PC-3 (cell line): ENCODE measurements at places on chromosomes 4 and X.
A peak's percentile ranks its signal among the peaks of the same experiment; 100 is the strongest.

- DNase-seq, result peak; percentile 63
Measured at GRCh38 chr4:83231620-83232076, 53.0 kb downstream of the COQ2 start.

DNA sequence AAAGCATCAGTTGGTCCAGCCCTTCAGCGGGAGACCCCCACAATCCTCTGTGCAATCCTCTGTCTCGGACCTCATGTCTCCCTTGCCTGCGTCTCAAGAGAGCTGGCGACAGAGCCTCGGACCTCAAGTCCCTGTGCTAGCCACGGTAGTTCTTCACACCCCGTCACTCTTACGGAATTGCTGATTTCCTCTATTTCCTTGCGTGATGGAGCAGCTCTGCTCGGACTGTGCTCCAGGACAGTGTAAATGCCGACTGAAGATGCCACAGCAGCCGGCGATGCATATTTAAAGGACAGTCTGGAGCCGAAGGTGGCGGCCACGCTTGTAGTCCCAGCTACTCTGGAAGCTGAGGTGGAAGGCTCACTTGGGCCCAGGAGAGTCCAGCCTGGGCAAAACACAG is 1.9 kb downstream of the GRK4 start:
- no peak for DNase-seq

GRCh38 chr4:87054900-87055299 is 120.1 kb downstream of the AFF1 start:
- no peak for DNase-seq

- DNase-seq, result no peak
Measured at GRCh38 chr4:184019076-184019475, 114.0 kb downstream of the STOX2 start.

DNA sequence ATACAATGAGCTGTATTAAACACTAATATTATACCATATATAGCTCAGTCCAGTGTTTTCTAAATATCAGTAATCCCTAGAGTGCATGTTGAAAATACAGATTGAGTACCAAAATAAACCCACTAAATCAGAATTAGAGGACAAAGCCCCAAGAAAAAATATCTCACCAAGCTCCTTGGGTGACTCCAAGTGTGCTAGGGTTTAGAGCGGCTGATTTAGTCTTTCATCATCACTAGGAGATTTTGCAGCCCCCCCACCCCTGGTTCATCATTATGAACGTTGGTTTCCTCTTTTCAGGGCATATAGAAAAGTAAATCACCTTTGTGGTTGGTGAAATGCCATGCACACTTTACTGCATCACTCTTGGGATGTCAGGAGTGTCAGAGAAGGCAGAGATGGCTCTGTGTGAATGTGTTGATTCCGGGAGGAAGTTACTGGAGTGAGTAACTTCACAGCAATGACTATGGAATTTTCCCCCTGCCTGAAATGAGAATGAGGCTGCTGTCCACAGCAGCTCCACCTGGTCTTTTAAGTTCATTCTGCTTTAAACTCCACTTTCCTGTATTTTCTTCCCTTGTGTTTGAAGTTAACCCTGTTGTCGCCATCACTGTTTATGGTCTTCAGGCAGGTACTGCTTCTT is 25.2 kb upstream of the ANAPC4 start:
- DNase-seq, result peak; percentile 57

GRCh38 chrX:8018934-8019333 is 91.7 kb upstream of the PNPLA4 start:
- no peak for DNase-seq

DNA sequence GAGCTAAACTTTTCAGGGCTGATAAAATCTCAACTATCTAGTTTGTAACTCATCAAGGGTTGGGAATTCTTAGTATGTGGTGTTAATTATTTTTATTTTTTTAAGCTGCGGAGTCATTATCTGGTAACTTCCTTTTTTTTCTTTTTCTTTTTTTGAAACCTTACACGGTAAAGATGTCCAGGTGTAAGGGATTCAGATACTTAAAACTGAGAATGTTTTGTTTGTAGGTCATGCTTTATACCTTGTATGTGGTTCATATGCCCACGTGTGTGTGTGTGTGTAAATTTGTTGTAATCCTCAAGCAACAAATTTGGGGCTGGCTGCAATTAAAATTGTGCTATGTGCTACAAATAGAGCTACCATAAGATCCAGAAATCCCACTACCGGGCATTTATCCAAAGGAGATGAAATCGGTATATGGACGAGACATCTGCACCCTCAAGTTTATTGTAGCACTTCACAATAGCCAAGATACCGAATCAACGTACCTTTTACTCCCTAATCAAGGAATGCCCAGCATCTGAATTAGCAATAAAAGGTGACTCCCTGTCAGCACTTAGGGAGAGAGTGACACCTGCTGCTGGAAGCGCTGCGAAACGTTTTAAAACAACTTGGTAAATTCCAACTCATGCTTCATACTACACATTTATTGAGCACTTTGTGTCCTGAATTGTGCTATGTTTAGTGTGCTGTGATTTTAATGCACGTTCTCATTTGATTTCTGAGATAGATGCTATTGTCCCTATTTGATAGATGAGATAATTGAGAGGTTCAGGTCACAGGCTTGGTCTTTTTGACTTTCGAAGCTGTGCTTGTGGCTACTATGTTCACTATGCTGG is 16.1 kb downstream of the MSMO1 start:
- peak; percentile 55 for DNase-seq

GRCh38 chr4:140138428-140138827 is 15.6 kb downstream of the MAML3 start:
- no peak for DNase-seq

DNA sequence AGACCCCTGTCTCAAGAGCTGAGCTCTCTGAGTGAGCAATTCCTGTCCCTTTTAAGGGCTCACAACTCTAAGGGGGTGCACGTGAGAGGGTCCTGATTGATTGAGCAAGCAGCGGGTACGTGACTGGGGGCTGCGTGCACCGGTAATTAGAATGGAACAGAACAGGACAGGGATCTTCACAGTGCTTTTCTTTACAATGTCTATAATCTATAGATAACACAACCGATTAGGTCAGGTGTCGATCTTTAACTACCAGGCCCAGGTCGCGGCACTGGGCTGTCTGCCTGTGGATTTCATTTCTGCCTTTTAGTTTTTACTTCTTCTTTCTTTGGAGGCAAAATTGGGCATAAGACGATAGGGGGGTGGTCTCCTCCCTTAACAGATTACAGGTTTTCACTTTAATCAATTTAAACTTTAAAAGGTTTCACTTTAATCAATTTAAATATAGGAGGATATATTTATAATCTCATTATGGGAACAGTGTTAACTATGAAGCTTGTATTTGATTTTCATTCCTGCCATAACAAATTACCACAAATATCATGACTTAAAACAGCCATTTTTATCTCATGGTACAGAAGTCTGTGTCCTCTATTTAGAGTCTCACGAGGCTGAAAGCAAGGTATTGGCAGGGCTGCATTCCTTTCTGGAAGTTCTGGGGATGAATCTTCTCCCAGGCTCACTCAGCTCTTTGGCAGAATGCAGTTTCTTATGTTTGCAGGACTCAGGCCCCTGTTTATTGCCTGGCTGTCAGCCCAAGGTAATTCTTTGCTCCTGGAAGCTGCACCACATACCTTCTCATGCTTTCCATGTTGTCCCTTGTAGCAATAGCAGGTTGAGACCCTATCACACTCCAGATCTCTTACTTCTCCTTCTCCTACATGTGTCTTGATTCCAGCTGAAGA is 5.2 kb downstream of the SPATA4 start:
- peak; percentile 18 for DNase-seq

- no peak for DNase-seq
Measured at GRCh38 chrX:51332188-51332942, at the start of gene NUDT10. Gene NUDT10, plus strand, starts transcription at chrX:51332822. Its CDS starts 144 bp downstream, at chrX:51332966.

- no peak for DNase-seq
Measured at GRCh38 chr4:118226311-118227010, 126.3 kb downstream of the PRSS12 start.

DNA sequence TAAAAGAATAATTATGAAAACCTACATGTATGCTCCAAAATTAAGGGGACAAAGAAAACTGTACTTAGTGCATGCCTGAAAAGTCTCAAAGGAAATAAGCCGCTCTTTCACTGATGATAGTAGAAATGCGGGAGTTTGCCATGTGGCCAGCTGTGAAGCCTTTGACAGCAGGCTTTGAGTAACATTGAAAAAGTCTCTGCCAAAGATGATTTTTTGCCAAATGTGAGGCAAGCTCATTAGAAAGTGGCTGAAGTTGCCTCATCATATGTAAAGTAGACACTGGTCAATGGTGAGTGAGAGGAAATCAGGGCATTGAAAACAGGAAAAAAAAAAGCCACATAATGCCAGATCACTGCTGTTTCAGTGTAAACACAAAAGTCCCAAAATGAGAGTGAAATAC is 2360.1 kb downstream of the PCDH7 start:
- DNase-seq, result no peak

DNA sequence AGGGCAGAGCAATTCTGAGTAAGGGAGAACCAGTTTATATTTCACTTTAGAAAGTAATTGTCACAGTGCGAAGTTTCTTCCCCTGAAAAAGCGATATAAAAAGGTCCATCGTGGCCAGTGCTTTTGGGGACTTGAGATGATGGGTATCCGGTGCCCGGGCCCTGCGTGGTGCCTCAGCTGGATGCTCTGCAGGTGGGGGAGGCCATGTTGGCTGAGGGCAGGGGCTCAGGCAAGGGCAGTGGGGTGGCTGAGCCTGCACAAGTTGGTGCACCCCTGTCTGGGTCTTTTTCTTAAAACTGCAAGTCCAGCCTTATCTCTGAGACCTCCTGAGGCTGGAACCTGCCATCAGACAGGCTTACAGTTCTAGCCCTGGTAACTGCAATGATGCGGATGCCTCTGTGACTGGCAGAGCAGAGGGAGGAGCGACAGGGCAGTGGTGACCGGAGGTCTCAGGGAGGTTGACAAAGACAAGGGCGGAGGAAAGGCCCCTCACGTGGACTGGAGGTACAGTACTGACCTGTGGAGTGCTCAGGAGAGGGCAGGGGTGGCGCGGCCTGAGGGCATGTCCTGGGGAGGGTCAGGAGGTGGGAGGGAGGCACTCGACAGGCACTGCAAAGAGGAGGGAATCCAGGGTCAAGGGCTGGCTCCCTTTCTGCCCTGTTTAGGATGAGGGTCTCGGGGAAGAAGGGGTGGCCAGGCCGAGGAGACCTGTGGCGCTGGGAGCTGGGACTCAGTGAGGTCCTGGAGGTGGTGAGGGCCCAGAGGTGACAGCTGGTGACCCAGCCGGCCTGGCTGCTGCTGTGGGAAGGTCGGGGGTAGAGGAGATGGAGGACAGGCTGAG is 1.8 kb downstream of the RGS12 start:
- DNase-seq, result no peak

DNA sequence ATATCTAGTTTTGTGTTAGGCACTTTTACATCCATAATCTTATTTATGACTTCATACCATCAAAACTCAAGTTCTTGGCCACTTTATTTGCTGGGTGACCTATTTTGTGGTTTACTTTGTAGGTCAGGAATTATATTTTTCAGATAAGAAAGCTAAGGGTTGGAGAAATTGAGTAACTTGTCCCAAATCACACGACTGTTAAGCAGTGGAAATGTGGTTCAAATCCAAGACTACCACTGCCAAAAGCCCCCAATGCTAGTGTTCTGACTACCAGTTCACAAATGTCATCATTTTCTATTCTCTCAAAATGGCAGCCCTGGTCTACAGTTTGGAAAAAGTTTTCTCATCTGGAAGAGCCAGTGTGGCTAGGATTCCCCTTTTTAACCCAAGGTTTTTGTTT is 74.6 kb downstream of the OPHN1 start:
- no peak for DNase-seq

DNA sequence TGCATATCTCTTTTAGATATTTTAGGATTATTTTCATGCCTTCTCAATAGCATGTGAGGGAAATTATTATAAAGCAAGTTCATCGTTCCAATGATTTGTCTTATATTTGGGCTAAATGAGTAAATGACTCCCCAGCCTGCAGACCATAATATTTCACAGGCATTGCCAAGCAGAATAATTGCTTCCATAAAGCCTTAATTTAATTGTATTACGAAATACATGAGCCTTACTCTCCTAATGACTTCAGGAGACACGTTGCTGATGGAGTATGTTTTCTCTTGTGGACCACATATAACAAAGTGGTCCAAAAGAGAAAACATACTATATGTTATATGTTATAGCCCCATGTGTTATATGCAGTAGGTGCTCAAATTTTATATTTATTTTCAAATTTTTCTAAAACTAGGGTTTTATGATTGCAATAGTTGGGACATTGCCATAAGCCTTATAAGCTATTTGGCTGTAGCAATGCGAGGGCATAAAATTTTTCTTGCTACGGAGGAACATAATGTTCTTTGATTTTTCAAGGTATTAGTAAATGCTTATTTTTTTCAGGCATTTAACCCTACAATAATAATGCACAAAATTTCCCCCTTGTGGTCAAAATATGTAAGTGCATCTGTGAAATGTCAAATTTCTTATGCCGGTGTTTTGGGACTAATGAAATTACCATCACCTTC is 26.2 kb upstream of the TMPRSS11D start:
- peak; percentile 70 for DNase-seq

GRCh38 chr4:80685214-80685613 is 345.3 kb upstream of the BMP3 start:
- DNase-seq, result no peak

GRCh38 chr4:21410372-21410771 is 538.2 kb downstream of the KCNIP4 start:
- no peak for DNase-seq

- DNase-seq, result no peak
Measured at GRCh38 chr4:182344968-182345367, 101.8 kb downstream of the TENM3 start.
